ENCODE measurements at places on chromosomes 11 and 22. TPM values are rescaled to one million over a fixed set of nuclear protein-coding genes. Genes with fewer than 3 reads are reported as not detected.

- DNase-seq: peak; percentile 66
Measured at GRCh38 chr11:23112987-23113886, 253.0 kb upstream of the CCDC179 start.

DNA sequence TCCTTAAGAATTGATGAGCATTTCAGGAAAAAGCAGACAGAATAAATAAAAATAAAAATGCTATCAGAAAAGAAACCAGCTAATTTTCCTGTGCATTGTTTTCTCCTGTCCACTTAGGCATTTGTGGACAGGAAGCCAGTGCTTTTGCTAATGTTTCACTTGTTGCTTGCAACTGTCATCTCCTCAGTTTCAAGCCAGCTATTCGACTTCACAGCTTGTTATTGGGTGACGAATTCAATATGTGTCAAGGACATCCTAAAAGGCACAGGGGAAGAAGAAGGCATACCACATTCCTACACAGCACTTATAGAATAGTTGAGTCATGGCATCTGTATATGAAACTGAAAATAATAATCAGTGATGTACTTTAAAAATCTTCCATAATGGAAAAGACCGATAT lies 530.6 kb upstream of the KIRREL3 start:
- DNase-seq: no peak

- no peak for DNase-seq
Measured at GRCh38 chr11:1047595-1048156, 11.2 kb upstream of the MUC6 start.

DNA sequence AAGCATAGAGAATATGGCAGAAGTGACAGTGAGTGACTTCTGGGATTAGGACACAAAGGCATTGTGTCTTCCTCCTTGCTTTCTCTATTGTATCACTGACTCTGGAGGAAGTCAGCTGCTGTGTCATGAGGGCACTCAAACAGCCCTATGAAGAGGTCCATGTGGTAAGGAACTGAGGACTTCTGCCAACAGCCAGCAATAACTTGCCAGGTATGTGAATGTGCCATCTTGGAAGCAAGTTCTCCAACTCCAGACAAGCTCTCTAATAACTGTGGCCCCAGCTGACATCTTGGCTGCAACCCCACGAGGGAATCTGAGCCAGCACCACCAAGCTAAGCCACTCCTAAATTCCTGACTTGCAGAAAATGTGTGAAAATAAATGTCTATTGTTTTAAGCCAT lies 83.6 kb upstream of the ZBED5 start:
- DNase-seq: peak; percentile 85

GRCh38 chr22:17827466-17827865 lies 53.2 kb upstream of the BID start:
- DNase-seq: no peak

GRCh38 chr11:47392546-47393162 lies 14.3 kb upstream of the SPI1 start:
- DNase-seq: no peak

- no peak for DNase-seq
Measured at GRCh38 chr22:43233529-43233928, 46.6 kb upstream of the TTLL12 start.

DNA sequence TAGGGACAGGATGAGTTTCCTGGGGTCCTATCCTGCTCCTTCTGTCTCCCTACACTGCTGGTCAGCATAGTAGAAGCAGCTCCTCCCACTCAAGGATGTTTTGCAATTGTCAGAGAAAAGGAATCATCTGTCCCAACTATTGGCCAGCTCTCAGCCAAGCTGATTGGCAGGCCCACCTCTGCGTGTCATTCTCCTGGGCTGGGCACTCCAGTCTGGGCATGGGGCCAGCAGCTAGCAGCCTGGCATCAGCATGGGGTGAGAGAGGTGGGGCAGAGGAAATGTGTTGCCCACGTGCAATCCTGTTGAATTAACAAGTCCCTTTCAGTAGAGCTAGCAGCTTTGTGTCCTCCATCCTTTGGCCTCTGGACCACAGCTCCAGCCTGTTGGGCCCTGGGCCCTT lies 14.1 kb downstream of the ANKK1 start:
- peak; percentile 33 for DNase-seq

SPON1 gene
- not detected for total RNA-seq

CCDC134 gene
- total RNA-seq: 8.8 TPM

PRG3 gene
- total RNA-seq: not detected

CTSD gene
- total RNA-seq: 450 TPM

GRCh38 chr11:117045956-117046355 lies 52.3 kb downstream of the SIK3 start:
- peak; percentile 85 for DNase-seq

OOSP1 gene
- total RNA-seq: not detected

DNA sequence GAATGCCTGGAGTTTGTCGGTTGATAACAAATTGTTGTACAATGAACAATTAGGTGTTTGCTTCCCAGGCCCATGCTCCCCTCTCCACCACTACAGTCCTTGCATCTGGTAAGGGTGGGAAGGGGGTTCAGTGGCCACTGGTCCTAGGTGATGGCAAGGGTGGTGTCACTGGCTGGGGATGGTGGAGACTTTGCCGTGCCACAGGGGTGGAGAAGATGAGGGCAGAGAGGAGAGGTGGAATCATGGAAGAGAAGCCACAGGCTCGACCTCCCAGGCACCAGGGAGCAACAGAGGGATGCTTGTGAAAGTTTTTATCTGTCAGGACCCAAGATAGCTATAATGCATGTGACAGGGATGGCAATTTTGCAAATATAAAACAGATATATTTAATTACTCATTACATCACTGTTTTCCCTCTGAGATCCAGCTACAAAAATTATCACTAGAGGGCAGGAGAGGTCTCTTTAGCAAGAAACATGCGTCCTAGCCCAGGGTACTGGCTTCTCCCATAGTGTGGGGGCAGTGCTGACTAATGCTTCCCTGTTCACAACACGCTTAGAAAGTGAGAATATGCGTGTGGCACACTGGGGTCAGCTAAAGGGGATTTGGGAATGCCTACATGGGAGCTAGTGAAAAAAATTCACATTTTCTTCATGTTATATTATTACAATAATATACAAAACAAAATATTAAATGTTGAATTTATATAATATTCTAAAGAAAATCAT lies 49.0 kb upstream of the AMPD3 start:
- DNase-seq: peak; percentile 90

MUC2 gene
- not detected for total RNA-seq

F2 gene
- total RNA-seq: not detected

GRM5 gene
- 0.05 TPM for total RNA-seq

APOL1 gene
- total RNA-seq: 1.5 TPM

GRCh38 chr11:85582111-85582510 lies 45.0 kb downstream of the DLG2 start:
- DNase-seq: no peak

DNA sequence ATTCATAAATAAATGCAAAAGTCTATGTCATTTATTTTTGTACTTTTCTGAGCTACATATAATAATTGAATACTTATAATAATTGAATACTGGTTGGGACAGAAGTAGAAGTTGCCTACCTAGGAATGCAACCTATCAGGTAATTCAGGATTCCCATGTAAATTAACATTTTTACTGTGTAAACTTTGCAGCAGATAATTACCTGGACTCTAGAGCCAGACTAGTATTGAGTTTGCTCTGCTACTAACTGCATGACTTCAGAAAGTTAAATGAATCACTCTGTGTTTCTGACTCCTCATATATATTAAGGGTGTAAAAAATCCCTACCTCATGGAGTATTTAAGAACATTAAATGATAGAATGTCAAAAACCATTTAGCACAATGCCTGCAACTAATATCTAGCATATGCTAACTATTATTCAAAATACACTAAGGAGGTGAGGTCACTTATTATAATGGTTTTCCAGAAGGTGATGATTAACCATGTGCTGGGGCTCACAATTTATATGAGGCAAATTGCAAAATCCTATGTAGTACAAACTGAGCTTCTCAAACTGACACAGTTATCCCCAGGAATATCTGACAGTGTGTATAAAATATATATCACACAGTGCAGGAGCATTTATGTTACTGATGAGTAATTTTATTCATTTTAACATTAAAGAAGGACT lies 138.1 kb upstream of the ANO3 start:
- no peak for DNase-seq

DBX1 gene
- not detected for total RNA-seq

DNA sequence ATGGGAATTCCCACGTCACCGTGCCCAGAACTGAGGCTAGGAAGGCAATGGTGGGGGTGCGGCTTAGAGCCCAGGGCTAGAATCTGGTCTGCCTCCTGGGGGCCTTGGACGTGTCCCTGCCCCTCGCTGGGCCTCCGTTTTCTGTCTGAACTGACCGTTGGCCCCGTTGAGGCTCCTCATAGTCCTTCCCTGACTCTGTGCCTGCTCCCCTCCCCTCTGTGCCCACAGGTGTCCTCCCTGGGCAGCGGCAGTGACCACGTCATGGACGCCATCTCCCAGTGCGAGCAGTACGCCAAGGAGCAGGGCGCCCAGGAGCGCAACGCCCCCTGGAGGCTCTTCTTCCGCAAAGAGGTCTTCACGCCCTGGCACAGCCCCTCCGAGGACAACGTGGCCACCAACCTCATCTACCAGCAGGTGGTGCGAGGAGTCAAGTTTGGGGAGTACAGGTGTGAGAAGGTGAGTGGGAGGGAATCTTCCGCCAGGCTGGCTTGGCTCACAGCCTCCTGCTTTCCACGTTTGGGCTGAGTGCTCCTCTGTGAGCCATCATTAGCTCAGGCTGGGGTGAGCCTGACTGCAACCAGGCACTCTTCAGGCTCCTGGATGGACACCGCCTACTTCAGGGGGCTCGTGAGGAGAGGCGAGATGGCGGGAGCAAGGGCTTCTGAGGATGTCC lies 63.9 kb downstream of the MYO7A start:
- DNase-seq: peak; percentile 90

LRRC32 gene
- 0.50 TPM for total RNA-seq

GRCh38 chr11:77175021-77175842 lies 47.2 kb downstream of the MYO7A start:
- no peak for DNase-seq

DNA sequence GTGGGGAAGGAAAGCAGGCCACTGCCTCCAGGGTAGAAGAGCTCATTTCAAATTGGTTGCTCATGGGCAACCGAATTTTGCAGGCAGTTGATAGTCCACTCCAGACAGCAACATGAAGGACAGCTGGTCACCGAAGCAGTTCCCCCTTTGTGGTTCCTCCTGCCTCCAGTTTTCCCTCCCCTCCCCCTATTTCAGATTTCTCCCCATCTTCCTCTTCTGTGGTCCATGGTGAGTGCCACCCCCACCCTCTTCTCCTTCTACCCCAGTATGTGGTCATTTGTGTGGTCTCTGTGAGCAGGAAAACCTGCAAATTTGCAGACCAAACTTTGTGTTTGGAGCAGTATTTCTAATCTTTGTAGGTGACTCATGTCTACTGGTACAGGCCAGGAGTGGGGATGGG lies 38.2 kb upstream of the PAK1 start:
- no peak for DNase-seq

MCAM gene
- total RNA-seq: 335 TPM

DNA sequence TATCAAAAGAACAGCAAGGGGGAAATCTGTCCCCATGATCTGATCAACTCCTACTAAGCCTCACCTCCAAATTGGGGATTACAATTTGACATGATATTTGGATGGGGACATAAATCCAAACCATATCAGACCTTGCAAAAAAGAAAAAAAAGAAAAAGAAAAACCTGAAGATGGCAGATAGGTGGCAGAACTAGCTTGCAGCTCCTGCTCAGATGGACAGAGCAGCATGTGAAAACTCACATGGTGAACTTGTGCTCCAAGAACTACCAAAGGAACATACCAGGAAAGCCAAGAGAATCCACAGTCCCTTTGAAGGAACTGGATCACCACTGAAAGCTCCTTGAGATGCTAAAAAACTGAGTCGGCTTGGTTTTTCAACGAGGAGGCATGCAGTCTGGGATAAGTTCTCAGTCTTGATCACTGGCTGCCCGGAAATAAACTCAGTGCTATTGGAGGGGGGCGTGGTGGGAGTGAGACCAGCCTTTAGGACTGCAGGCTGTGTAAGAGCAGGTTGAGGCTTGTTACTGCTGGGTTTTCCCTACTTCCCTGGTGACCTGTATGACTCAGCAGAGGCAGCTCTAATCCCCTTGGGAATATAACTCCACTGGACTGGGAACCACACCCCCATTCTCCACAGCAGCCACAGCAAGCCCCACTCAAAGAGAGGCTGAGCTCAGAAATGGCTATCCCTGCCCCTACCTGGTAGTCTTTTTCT lies 358.3 kb upstream of the ARHGAP42 start:
- peak; percentile 7 for DNase-seq

ANKK1 gene
- not detected for total RNA-seq

DNA sequence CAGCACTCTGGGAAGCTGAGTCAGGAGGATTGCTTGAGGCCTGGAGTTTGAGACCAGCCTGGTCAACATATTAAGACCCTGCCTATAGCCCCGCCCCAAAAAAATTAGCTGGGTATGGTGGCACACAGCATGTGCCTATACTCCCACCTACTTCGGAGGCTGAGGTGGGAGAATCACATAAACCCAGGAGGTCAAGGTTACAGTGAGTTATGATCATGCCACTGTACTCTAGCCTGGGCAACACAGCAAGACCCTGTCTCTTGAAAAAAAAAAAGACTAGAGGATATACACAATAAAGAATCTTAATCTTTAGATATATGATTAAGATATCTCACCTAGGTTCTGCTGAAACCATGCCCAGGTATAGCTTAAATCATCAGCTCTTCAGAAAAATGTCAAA lies 136.7 kb downstream of the APOL5 start:
- DNase-seq: no peak

DNA sequence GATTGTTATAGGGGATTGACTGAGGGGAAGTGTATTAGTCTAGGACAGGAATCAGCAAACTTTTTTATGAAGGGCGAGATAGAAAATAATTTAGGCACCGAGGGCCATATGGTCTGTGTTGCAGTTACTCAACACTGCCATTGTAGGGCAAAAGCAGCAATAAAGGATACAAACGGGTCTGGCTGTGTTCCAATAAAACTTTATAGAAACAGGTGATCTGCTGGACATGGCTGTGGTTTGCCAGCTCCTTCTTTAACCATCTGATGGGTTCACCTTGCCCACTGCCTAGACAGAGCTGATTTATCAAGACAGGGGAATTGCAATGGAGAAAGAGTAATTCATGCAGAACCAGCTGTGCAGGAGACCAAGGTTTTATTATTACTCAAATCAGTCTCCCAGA lies 20.0 kb downstream of the PRR5L start:
- DNase-seq: no peak

DNA sequence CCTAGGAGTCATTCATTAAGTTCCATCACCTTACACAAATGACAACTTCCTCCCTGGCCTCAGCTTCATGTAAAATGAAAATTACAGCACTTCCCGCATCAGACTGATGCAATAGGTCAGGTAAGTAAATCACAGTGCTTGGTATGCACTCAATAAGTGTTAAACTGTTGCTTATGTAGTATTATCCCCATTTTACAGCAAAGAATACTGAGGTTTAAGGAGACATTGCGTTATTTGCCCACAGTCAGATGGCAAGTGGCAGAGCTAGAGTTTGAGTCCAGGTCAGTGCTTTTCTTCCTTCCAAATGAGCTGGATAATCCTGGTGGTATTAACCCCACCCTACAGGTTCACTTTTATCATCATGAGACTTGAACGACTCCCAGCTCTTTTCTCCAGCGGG lies 29.7 kb downstream of the WT1 start:
- no peak for DNase-seq

GRCh38 chr11:10350334-10350733 lies 45.5 kb downstream of the ADM start:
- no peak for DNase-seq

- no peak for DNase-seq
Measured at GRCh38 chr11:20458905-20459632, 71.6 kb downstream of the PRMT3 start.

SLC36A4 gene
- total RNA-seq: 2.8 TPM
